ENCODE measurements at places on chromosomes 12 and 14. TPM values are rescaled to one million over a fixed set of nuclear protein-coding genes. Genes with fewer than 3 reads are reported as not detected.

GRCh38 chr12:124462750-124463149 lies 104.7 kb downstream of the NCOR2 start:
- H3K4me1 ChIP-seq = peaks cover 6% of the 10 kb centered on the region
- H3K27me3 ChIP-seq = no peaks in the 10 kb centered on the region
- H3K4me3 ChIP-seq = no peak overlapping the region
- H3K27ac ChIP-seq = peak overlapping the region; percentile 39
- peaks cover 76% of the 10 kb centered on the region for H3K36me3 ChIP-seq

- no peak for DNase-seq
- H3K36me3 ChIP-seq = no peaks in the 10 kb centered on the region
- no peaks in the 10 kb centered on the region for H3K27me3 ChIP-seq
Observed at GRCh38 chr14:39547845-39548244, 115.6 kb upstream of the FBXO33 start.

DNA sequence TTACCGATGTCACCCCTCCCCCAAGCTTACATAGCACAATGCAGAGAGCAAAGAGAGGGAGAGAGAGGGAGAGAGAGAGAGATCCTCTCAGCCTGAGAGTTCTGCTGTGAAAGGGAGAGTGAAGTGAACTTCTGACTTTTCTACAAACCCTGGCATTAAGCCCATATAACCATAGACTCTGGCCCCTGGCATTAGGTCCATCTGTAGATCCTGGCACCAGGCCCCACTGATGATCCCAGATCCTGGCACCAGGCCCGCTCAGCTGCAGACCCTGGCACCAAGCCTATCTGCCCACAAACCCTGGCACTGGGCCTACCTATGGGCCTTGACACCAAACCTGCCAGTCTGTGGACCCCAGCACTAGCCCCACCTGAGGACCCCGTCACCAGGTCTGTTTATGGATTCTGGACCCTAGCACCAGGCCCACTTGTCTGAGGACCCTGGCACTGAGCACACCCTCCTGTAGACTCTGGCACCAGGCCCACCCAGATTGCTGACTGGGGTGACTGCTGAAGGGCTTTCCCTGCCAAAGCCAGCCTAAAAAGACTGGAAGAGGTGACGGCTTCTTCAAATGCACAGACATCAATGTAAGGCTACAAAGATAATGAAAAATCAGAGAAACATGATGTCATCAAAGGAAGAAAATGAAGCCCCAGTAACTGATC lies 14.5 kb upstream of the KRT83 start:
- H3K27me3 ChIP-seq = no peaks in the 10 kb centered on the region
- no peaks in the 10 kb centered on the region for H3K4me1 ChIP-seq
- no peak overlapping the region for H3K4me3 ChIP-seq
- H3K36me3 ChIP-seq = no peaks in the 10 kb centered on the region

DNA sequence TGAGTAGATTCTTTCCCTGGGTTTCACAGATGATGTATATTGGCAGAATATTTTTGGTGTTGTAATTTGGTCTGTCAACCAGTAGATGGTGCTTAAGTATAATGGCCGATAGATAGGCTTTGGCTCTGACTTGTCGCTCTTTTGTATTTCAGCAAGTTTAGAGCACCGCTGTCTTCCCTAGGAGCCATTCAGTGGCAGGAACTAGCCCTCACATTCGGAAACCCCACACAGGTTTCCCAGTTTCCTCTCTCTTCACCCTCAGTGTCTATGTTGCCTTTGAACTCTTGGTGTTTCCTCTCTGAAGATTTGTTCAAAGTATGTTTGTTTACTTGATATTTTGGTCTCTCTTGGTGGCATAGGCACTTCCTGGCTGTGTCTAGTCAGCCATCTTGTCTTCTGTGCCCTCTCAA lies 102.2 kb downstream of the GPHN start:
- no peaks in the 10 kb centered on the region for H3K4me1 ChIP-seq
- no peaks in the 10 kb centered on the region for H3K36me3 ChIP-seq
- no peak for DNase-seq

DNA sequence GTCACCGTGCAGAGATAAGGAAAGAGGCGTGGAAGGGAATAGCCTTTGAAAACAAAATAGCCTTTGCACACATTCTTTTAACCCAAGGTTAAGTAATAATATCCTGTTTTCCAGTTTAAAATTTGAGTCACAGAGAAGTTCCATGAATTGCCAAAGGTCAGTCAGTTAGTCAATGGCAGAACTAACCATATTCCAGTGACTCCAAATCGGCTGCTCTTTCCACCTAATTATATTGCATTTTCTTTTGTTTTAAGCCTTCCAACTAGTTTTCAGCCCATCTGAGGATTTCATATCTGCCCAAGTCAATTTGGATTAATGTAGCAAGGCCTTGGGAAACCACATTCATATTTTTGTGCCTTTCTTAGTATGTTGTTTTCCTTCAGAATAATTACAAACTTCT lies 373.0 kb downstream of the CCDC91 start:
- no peaks in the 10 kb centered on the region for H3K4me1 ChIP-seq
- no peaks in the 10 kb centered on the region for H3K36me3 ChIP-seq
- H3K27me3 ChIP-seq = no peaks in the 10 kb centered on the region
- DNase-seq = no peak

- peak overlapping the region; percentile 21 for H3K27ac ChIP-seq
- peaks cover 8% of the 10 kb centered on the region for H3K36me3 ChIP-seq
- peaks cover 57% of the 10 kb centered on the region for H3K4me1 ChIP-seq
- peak overlapping the region; percentile 23 for H3K4me3 ChIP-seq
- DNase-seq = no peak
Observed at GRCh38 chr12:49092086-49092815, 2.4 kb downstream of the DHH start.

Gene AMIGO2
- 2.0 TPM for total RNA-seq

- no peaks in the 10 kb centered on the region for H3K36me3 ChIP-seq
- H3K27ac ChIP-seq = no peak overlapping the region
- no peaks in the 10 kb centered on the region for H3K4me1 ChIP-seq
- H3K27me3 ChIP-seq = no peaks in the 10 kb centered on the region
Observed at GRCh38 chr12:93243689-93244513, 133.8 kb upstream of the NUDT4 start.

- H3K27me3 ChIP-seq = no peaks in the 10 kb centered on the region
- no peak overlapping the region for H3K4me3 ChIP-seq
- no peak overlapping the region for H3K27ac ChIP-seq
- no peak for DNase-seq
- no peaks in the 10 kb centered on the region for H3K4me1 ChIP-seq
Observed at GRCh38 chr12:124013073-124013472, 40.1 kb downstream of the ZNF664 start.

GRCh38 chr14:96274543-96274942 lies 18.5 kb downstream of the BDKRB1 start:
- peak overlapping the region; percentile 51 for H3K27ac ChIP-seq
- H3K4me3 ChIP-seq = no peak overlapping the region
- peak; percentile 59 for DNase-seq
- no peaks in the 10 kb centered on the region for H3K27me3 ChIP-seq
- H3K4me1 ChIP-seq = peaks cover 12% of the 10 kb centered on the region

DNA sequence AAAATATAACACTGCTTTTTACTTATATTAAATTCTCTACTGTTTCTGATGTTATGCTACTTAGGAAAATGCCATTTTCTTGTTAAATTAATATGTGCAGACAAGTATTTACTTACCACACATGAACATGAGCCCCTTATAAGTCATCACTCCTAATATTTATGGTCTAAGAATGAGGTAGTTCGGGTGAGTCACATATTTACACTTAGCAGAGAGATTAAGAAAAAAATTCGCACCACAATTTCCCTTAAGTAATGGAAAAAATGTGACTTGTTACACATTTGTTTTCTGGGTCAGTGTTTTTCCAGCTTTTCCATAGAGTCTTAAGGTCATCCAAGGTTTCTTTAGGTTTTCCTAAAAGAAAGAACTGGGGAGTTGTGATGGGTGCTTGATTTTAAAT lies 68.3 kb downstream of the RERG start:
- no peaks in the 10 kb centered on the region for H3K27me3 ChIP-seq
- no peaks in the 10 kb centered on the region for H3K36me3 ChIP-seq
- peaks cover 65% of the 10 kb centered on the region for H3K4me1 ChIP-seq
- DNase-seq = no peak
- H3K27ac ChIP-seq = peak overlapping the region; percentile 44

Gene NOVA1
- total RNA-seq = 25.1 TPM

GRCh38 chr12:112347581-112347982 lies 34.6 kb downstream of the HECTD4 start:
- H3K4me3 ChIP-seq = no peak overlapping the region
- H3K4me1 ChIP-seq = no peaks in the 10 kb centered on the region
- H3K36me3 ChIP-seq = no peaks in the 10 kb centered on the region

DNA sequence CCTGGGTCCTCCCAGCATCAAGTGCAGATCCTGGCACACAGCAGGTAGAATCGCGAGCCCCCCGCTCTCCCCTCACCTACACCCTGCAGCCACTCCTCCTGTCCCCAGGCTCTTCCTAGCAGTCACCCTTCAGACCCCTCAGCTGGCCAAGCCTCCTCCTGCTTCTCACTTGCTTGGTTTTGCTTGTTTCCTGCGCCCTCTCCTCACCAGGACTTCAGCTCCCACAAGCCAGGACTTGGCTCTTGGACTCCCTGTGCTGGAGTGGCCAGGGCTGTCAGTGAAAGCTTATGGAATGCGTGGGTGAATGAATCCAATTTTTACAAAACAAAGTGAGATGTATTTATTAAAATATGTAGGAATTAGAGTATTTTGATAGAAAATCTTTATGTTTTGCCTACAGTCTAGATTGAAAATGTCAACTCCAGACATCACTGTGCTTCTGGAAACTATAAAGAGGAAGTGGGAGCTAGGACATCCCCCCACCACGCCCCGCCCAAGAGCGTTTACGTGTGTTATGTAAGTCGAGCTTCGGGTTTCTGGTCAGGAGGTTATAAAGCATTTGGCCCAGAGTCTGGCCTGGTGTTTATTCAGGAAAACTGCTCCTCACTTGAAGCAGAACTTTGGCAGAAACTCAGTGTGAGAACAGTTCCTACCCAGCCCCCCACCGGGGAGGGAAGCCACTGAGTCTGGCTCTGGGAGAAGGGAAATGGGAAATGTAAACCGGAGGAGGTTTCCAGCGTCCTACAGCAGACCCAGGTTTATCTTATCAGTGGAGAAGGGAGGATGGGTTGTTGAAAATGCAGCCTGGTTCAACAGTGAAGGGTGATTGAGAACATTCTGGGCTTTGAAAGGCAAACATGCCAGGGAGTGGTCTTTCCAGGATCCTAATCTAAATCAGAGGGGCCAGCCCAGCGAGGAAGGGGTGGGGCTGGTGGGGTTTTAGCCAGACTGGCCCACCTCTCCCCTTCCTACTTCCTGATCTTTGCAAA lies 8.8 kb downstream of the ALDH2 start:
- DNase-seq = peak; percentile 95
- H3K27me3 ChIP-seq = no peaks in the 10 kb centered on the region
- no peak overlapping the region for H3K4me3 ChIP-seq
- H3K27ac ChIP-seq = peak overlapping the region; percentile 96
- H3K4me1 ChIP-seq = peaks cover 83% of the 10 kb centered on the region

- DNase-seq = no peak
- no peaks in the 10 kb centered on the region for H3K36me3 ChIP-seq
- H3K4me3 ChIP-seq = no peak overlapping the region
- H3K27ac ChIP-seq = no peak overlapping the region
- H3K27me3 ChIP-seq = no peaks in the 10 kb centered on the region
- H3K4me1 ChIP-seq = peaks cover under 1% of the 10 kb centered on the region
Observed at GRCh38 chr12:115140981-115141655, 457.1 kb upstream of the TBX3 start.

- H3K36me3 ChIP-seq = no peaks in the 10 kb centered on the region
- H3K27ac ChIP-seq = no peak overlapping the region
- no peak overlapping the region for H3K4me3 ChIP-seq
- DNase-seq = peak; percentile 83
- H3K4me1 ChIP-seq = no peaks in the 10 kb centered on the region
- H3K27me3 ChIP-seq = no peaks in the 10 kb centered on the region
Observed at GRCh38 chr12:122190842-122191668, 8.1 kb downstream of the LRRC43 start.

- H3K36me3 ChIP-seq = no peaks in the 10 kb centered on the region
- no peaks in the 10 kb centered on the region for H3K4me1 ChIP-seq
- no peaks in the 10 kb centered on the region for H3K27me3 ChIP-seq
- DNase-seq = no peak
- no peak overlapping the region for H3K27ac ChIP-seq
- H3K4me3 ChIP-seq = no peak overlapping the region
Observed at GRCh38 chr12:152440-152839, 61.5 kb downstream of the SLC6A12 start.

Measured in stomach (tissue), 19 donors.